DMS 273 treated with DMSO at 0.1 percent for 48 hours (cell line): ENCODE measurements at places on chromosomes 1 and 21.
A peak's percentile ranks its signal among the peaks of the same experiment; 100 is the strongest.

- no peak for DNase-seq
These were observed 151.2 kb downstream of the PTBP2 start for GRCh38 chr1:96872757-96873156.

DNA sequence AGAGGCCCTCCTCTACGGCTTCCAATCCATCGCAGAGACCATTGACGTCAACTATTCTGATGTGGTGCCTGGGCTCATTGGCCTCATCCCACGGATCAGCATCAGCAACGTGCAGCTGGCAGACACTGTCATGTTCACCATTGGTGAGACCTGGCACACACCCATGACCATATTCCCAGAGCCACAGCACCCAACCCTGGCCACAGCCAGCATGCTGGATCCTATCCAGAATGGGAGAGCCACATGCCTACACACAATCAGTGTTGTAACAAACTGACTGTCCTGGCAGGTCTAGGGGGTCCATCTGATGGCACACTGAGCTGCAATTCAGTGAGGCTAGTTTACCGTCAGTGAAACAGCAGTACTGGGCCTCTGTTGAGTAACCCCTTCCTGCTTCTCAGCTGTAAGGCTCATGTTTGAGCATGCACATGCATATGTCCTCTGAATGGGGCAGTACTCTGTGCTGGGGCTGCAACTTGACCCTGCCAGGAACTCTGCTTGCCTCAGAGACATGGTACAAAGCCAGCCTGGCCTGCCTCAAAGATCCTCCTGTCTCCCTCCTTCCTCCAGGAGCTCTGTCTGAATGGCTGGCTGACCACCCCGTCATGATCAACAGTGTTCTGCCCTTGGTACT, 10.8 kb downstream of the IPO13 start:
- DNase-seq: no peak

GRCh38 chr1:2031546-2032540, 12.7 kb downstream of the GABRD start:
- no peak for DNase-seq

DNA sequence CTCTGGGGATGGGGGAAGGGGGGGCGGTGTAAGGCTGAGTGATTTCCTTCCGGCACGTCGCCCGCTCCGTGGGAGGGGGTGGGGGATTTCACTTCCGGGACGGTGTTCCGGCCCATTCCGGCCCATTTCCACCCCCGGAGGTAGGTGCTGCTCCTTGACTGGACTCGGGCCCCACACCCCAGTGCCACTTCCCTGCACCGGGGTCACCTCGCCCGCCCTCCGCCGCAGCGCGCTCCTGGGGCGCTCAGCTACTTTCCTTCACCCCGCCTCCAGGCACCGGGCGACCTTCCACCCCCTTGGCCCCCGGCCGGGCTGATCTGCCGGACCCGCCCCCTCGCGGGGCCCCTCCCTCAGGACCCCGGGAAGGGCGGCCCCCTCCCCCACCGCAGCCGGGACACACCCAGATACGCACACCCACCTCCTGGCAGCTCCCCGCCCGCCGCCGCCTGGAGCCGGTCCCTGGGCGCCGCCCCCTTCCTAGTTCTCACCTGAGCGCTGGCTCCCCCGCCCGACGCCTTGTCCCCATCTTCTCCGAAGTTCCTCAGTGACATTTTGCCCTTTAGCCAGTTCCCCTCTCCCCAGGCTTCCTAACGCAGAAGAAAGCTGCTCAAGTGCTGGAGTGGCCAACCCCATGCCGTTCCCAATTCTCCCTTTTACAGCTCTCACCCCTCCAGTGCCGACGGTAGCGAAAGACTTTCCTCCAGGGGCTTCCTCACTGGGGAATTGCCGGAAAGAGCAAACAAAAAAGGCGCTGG, at the start of gene ZBTB37:
Gene ZBTB37, plus strand, starts transcription at position 115 of the 755 bp plus-strand sequence. CDS start 1,846 bp downstream, outside the sequence.
- peak; percentile 67 for DNase-seq

DNA sequence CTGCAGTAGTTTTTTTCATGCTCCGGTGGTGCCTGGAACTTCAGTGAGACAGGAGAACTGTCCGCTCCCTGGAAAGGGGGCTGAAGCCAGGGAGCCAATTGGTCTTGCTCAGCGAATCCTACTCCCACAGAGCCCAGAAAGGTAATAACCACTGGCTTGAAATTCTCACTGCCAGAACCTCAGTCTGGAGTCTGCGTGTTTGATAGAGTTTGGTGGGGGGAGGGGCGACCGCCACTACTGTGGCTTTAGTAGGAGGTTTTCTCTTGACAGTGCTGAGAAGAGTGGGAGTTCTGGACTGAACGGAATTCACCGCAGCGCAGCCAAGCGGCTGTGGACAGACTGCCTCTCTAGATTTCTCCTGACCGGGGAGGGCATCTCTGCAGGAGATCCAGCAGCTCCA, 8.0 kb upstream of the OR2M3 start:
- no peak for DNase-seq

GRCh38 chr21:45736690-45737484, 93.4 kb downstream of the PCBP3 start:
- no peak for DNase-seq
